ENCODE measurements at places on chromosomes 5 and 9. TPM values are rescaled to one million over a fixed set of nuclear protein-coding genes. Genes with fewer than 3 reads are reported as not detected.

SEMA6A gene
- total RNA-seq = not detected

STK32A gene
- not detected for total RNA-seq

JAKMIP2 gene
- total RNA-seq = 0.44 TPM

CCNB1 gene
- 3.0 TPM for total RNA-seq

FASTKD3 gene
- 13.3 TPM for total RNA-seq

All from naive thymus-derived CD8-positive, alpha-beta T cell (primary cell).